CD4-positive, alpha-beta memory T cell (primary cell): ENCODE measurements at places on chromosomes 4 and X. TPM values are rescaled to one million over a fixed set of nuclear protein-coding genes. Genes with fewer than 3 reads are reported as not detected.

DNA sequence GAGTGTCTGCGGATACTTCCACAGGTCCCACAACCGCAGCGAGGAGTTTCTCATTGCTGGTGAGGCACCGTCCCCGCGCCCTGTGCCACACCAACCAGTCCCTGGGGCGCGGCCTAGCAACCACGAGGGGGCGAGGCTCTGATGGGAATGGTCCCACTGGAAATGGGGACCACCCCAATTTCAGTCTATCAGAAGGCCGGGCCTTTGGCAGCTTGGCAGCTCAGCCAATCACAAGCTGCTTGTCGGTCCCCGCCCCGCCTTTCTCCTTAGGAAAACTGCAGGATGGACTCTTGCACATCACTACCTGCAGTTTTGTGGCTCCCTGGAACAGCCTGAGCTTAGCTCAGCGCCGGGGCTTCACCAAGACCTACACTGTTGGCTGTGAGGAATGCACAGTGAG is 3.0 kb downstream of the TIMP1 start:
- H3K27ac ChIP-seq, result no peak overlapping the region
- DNase-seq, result no peak
- no peaks in the 10 kb centered on the region for H3K36me3 ChIP-seq
- no peak overlapping the region for H3K4me3 ChIP-seq
- no peaks in the 10 kb centered on the region for H3K27me3 ChIP-seq

GRPR gene
- total RNA-seq, result 0.23 TPM

LRIT3 gene
- 0.33 TPM for total RNA-seq

DNA sequence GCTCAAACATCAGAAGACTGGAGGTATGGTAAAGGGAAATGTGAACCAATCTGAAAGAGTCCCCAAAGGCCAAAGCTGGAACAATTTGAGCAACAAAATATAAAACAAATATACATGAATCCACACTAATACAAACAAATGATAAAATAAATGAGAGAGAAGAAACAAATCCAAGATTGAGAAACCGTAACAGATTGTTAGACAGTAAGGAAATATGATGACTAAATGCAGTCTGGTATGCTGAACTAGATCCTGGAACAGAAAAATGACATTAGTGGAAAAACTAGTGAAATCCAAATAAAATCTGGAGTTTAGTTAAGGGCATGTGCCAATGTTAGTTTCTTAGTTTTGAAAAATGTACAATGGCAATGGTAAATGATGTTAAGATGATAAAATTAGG is 15.9 kb downstream of the PPA2 start:
- no peak overlapping the region for H3K4me3 ChIP-seq
- no peaks in the 10 kb centered on the region for H3K4me1 ChIP-seq
- H3K36me3 ChIP-seq, result no peaks in the 10 kb centered on the region
- no peak for DNase-seq

TEX13D gene
- total RNA-seq, result not detected

GRCh38 chr4:157983300-157983699 is 189.5 kb downstream of the GASK1B start:
- no peak overlapping the region for H3K4me3 ChIP-seq
- H3K4me1 ChIP-seq, result peaks cover 4% of the 10 kb centered on the region
- no peaks in the 10 kb centered on the region for H3K36me3 ChIP-seq
- no peak for DNase-seq
- no peaks in the 10 kb centered on the region for H3K27me3 ChIP-seq

DNA sequence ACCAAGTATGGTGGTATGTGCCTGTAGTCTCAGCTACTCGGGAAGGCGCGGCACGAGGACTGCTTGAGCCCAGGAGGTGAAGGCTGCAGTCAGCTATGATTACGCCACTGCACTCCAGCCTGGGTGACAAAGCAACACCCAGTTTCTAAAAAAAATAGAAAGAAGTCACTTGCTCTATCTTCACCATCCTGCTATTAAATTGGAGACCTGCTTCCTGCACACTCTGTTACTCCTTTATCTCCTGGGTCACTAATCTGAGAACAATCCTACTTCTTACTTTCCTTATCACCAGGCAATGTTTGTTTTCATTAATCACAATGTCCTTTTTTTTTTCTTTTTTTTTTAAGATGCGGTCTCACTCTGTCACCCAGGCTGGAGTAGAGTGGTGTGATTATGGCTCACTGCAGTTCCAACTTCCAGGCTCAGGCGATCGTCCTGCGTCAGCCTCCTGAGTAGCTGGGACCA is 16.2 kb downstream of the PRKX start:
- no peak overlapping the region for H3K4me3 ChIP-seq
- H3K4me1 ChIP-seq, result peaks cover 48% of the 10 kb centered on the region
- H3K36me3 ChIP-seq, result no peaks in the 10 kb centered on the region
- H3K27me3 ChIP-seq, result no peaks in the 10 kb centered on the region

IL15 gene
- total RNA-seq, result 4.7 TPM
